ENCODE measurements at places on chromosomes 13 and 19.

- DNase-seq, result no peak
These were observed 141.6 kb downstream of the SHISA2 start for GRCh38 chr13:25910243-25910642.

- no peak for DNase-seq
These were observed 2.3 kb downstream of the TULP2 start for GRCh38 chr19:48896191-48896720.

GRCh38 chr19:5800361-5801270 lies 4.3 kb upstream of the NRTN start:
- no peak for DNase-seq

- DNase-seq, result no peak
These were observed 115.9 kb upstream of the C1QTNF9B start for GRCh38 chr13:24013189-24013588.

GRCh38 chr13:27450921-27451471 lies 632 bp upstream of the MTIF3 start:
- DNase-seq, result peak; percentile 19

- no peak for DNase-seq
These were observed 707.8 kb upstream of the PCDH20 start for GRCh38 chr13:62123409-62123808.

DNA sequence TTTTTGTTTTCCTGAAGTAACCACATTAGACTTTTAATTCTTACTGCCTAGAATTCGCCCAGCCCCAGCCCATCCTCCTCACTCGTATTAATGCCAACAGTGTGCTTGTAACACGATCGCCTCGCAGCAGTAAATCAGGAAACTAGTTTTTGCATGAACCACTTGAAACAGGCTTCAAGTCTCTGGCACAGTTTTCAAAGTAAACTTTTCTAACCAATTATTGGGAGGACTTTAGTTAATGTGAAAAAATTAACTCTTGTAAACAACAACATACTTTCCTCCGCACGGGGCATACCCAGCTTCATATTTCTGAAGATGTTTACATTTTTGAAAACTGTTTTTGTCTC lies 39.2 kb downstream of the TNFRSF19 start:
- DNase-seq, result no peak

DNA sequence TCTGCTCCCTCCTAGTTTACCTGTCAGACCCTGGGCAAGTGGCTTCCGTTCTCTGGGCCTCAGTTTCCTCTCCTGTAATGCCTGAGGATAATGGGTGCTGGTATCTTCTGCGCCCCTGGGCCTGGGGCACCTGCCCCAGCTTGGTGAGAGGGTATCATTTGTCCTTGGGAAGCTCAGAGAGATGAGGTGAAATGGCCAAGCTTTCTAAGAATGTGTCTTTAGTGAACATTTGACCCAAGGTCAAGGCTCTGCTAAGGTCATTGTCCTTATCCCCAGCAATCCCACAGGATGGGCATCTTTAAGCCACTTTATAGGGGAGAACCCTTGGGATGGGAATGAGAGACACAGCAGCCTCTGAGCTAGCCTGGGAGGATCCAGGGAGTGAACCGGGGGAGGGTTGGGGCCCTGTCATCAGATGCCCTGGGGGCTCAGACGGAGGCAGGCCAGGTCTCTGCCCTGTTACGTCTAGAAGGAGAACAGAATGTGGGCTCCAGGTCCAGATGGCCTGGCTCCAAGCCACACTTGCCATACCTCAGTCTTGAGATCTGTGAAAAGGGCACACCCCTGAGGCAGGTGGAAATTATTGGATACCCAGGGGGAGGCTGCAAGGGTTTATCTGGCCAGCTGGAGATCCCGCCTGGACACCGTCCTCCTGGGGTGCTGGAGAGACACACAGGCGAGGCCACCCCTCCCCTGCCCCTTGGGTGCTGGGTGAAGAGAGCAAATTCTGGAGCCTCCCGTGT lies 1.1 kb upstream of the NFIC start:
- no peak for DNase-seq

GRCh38 chr13:99556867-99557443 lies 55.7 kb downstream of the TM9SF2 start:
- no peak for DNase-seq

DNA sequence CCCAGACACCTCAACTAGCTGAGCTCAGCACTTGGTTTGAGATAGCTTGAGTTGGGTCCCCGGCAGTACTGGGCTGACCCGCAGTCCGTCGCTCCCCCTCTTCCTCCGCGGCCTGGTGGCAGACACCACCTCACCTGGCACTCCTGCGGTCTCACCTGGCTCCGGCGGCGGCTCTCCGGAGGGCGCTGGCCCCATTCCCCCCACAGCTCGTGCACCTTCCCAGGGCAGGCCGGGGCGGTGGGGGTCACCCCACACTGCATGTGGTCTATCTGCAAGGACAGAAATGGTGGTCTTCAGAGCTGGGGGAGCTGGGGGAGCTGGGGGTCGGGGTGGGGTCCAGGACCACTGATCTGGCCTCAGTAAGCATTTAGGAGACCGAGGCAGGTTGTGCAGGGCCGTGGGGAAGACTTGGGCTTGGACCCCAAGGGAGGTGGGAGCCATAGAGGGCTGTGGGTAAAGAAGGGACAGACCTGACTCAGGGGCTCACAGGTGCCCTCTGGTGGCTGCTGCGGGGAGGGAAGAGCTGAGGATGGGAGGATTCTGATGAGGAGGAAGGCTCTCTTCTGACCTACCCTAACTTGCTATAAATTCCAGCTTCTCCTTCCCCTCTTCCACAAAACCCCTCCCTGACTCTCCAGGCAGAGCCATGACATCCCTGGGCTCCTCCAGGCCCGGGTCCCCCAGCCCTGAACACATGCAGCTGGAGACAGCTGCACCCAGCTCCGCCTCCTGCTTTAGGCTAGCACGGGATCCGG lies 6.7 kb upstream of the PLIN4 start:
- peak; percentile 51 for DNase-seq

GRCh38 chr13:109233293-109233692 lies 553.1 kb downstream of the IRS2 start:
- no peak for DNase-seq

- DNase-seq, result no peak
These were observed at the start of gene TRAPPC6A for GRCh38 chr19:45177817-45178261. TSS of gene TRAPPC6A (minus strand) at chr19:45178237. CDS start at chr19:45178218, 19 bp downstream.

Measured in activated CD8-positive, alpha-beta memory T cell treated with anti-CD3 and anti-CD28 coated beads for 1 hour (primary cell).